Natural killer cell treated with Interleukin-12 subunit alpha and Interleukin-12 subunit beta and Interleukin-15 and Interleukin-18, amount 100 ng/mL, for 72 hours (primary cell): ENCODE measurements at places on chromosomes 5 and 9. TPM values are rescaled to one million over a fixed set of nuclear protein-coding genes. Genes with fewer than 3 reads are reported as not detected.

DNA sequence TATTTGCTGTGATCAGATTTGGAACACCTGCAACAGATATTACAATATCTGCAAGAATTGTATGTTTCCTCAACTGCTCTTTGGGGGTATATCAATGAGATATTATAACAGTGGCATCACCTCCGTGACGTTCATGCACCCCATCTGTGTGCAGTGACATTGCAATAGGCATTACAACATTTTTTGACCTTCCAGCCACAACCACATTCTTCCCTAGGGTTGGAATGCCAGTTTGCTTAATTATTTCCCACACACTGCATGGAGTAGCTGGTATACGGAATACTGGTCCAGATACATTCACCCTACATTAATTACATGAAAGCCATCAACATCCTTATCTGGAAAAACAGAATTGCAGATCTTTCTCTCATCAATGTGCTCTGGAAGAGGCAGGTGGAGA is 42.3 kb downstream of the FBXO4 start:
- H3K27me3 ChIP-seq: peaks cover 7% of the 10 kb centered on the region
- H3K4me3 ChIP-seq: no peak overlapping the region
- peaks cover 5% of the 10 kb centered on the region for H3K36me3 ChIP-seq

PCDHGA7 gene
- 0.25 TPM for total RNA-seq

- peaks cover 8% of the 10 kb centered on the region for H3K36me3 ChIP-seq
- DNase-seq: no peak
- H3K27ac ChIP-seq: no peak overlapping the region
- no peaks in the 10 kb centered on the region for H3K4me1 ChIP-seq
- H3K27me3 ChIP-seq: no peaks in the 10 kb centered on the region
These were observed 194.4 kb downstream of the IZUMO3 start for GRCh38 chr9:24351258-24351657.

DNAJB5 gene
- 1.7 TPM for total RNA-seq

GRCh38 chr9:6219981-6220380 is 4.4 kb downstream of the IL33 start:
- DNase-seq: no peak
- H3K4me1 ChIP-seq: no peaks in the 10 kb centered on the region
- no peak overlapping the region for H3K27ac ChIP-seq
- no peaks in the 10 kb centered on the region for H3K36me3 ChIP-seq

GALNT12 gene
- 1.8 TPM for total RNA-seq

- H3K27me3 ChIP-seq: peaks cover 6% of the 10 kb centered on the region
- DNase-seq: no peak
- H3K4me1 ChIP-seq: no peaks in the 10 kb centered on the region
- no peak overlapping the region for H3K4me3 ChIP-seq
- H3K27ac ChIP-seq: no peak overlapping the region
- H3K36me3 ChIP-seq: peaks cover 4% of the 10 kb centered on the region
These were observed 41.0 kb downstream of the TSTD2 start for GRCh38 chr9:97592126-97592525.

NR2F1 gene
- total RNA-seq: not detected

DNA sequence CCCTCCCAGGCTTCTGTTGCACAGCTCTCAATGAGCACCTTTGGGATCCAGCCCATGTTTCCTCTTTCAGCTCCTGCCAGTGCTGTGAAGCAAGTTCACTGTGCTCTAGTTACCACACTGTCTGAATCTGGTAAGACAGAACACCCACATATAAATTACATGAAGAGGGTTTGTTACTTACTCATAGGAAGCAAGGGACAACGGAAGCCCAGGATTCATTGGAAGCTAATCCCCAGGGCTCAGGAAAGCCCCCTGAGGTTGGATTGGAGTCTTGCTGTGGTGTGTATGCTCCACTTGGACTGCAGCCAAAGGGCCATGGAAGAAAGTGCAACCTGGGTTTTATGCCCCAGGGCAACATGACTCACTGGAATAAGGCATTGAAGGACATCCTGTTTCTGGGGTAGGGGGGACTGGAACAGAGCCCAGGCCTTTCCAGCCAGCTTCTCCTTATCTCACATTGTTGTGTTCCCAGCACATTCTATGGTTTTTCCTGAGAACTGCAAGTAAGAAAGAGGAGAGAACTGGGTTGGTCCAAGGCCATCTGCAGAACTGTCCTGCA is 15.6 kb upstream of the CLK4 start:
- no peaks in the 10 kb centered on the region for H3K36me3 ChIP-seq
- peaks cover 6% of the 10 kb centered on the region for H3K4me1 ChIP-seq
- no peak for DNase-seq
- no peak overlapping the region for H3K4me3 ChIP-seq

GRCh38 chr5:149795360-149795759 is 65.2 kb downstream of the PPARGC1B start:
- peaks cover 4% of the 10 kb centered on the region for H3K4me1 ChIP-seq
- no peaks in the 10 kb centered on the region for H3K27me3 ChIP-seq
- H3K36me3 ChIP-seq: no peaks in the 10 kb centered on the region
- H3K27ac ChIP-seq: no peak overlapping the region
- no peak for DNase-seq

- H3K36me3 ChIP-seq: no peaks in the 10 kb centered on the region
- H3K27me3 ChIP-seq: no peaks in the 10 kb centered on the region
- H3K4me3 ChIP-seq: no peak overlapping the region
- no peak for DNase-seq
- H3K4me1 ChIP-seq: peaks cover 4% of the 10 kb centered on the region
- H3K27ac ChIP-seq: no peak overlapping the region
These were observed 503.8 kb downstream of the IRX1 start for GRCh38 chr5:4099386-4099785.

- no peaks in the 10 kb centered on the region for H3K36me3 ChIP-seq
- H3K4me3 ChIP-seq: no peak overlapping the region
- H3K4me1 ChIP-seq: no peaks in the 10 kb centered on the region
- no peaks in the 10 kb centered on the region for H3K27me3 ChIP-seq
- H3K27ac ChIP-seq: no peak overlapping the region
- DNase-seq: no peak
These were observed 35.0 kb downstream of the GALNT12 start for GRCh38 chr9:98842510-98842909.

GRCh38 chr9:78807286-78807685 is 510.4 kb downstream of the PSAT1 start:
- no peaks in the 10 kb centered on the region for H3K4me1 ChIP-seq
- H3K36me3 ChIP-seq: no peaks in the 10 kb centered on the region
- no peak overlapping the region for H3K27ac ChIP-seq
- no peak for DNase-seq
- no peaks in the 10 kb centered on the region for H3K27me3 ChIP-seq

CDX1 gene
- total RNA-seq: not detected

CLK4 gene
- 22.3 TPM for total RNA-seq

GRCh38 chr5:170297589-170298462 is at the start of gene LCP2:
Gene LCP2 (minus strand): TSS chr5:170297777. CDS start chr5:170297611, 166 bp downstream.
- no peaks in the 10 kb centered on the region for H3K27me3 ChIP-seq
- peaks cover 36% of the 10 kb centered on the region for H3K36me3 ChIP-seq
- DNase-seq: peak; percentile 73
- H3K27ac ChIP-seq: peak within 1 kb of the TSS; percentile 99
